Suppressor macrophage treated with lipopolysaccharide for 1 hour (primary cell): ENCODE measurements at places on chromosomes 7 and 10.

- no peak for DNase-seq
Measured at GRCh38 chr7:10643545-10643944, 330.1 kb upstream of the PHF14 start.

DNA sequence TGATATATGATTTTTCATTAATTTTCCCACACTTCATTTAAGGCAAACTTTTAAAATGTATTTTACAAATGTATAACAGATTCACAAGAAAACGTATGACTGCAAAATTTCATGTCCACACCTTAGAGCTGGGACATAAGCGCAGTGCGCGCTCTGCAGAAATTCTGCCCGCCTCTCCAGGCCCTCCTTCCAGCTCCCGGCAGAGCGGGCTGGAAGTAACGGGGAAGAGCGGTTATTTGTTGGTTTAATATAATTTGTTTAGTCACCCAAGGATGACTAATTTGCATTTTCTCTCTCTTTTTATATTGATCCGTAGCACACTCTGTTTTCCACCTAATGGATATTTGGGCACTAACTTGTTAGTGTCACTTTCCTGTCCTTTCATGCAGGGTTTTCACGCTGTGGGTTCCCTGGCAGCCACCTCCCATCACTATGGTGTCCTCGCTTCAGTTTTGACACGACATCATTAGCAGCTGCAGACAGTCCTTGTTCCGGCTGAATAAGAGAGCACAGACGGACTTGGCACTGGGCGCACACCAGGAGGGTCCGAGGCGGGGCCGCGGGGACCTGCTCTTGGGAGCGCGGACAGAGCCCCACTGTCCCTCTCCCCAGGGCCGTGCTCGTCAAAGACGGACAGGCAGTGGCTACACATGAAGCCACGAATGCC lies 129.2 kb upstream of the SEC61G start:
- DNase-seq: no peak

DNA sequence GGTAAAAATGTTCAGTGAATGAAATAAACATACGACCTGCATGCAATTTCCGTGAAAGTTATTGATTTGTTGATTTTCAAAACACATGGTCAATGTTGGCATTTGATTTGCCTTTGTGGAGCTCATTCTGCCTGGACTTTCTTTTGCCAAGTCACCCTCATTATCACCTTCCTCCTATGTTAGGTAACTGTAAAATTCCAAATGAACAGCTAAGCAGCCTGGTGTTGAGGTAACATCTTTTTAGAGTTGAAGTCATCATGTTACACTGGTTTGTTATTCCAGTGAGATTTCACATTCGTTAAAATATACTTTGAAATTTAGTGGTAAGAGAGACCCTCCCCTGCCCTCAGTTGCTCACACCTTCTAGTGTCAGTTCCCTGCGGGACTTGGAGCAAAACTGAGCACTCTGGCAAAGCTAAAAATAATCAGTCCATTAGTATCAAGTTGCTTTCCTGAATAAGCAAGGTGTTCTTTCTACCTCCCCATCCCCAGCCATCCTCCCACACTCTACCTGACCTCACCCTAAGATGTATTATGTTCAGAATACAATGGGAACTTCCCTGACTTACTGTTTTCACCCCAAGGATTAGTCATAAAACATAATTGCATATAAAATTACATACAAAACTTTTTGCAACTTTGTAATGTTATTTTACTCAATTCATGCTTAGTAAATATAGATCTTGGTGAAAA lies 283.3 kb upstream of the SEMA3A start:
- DNase-seq: no peak

DNA sequence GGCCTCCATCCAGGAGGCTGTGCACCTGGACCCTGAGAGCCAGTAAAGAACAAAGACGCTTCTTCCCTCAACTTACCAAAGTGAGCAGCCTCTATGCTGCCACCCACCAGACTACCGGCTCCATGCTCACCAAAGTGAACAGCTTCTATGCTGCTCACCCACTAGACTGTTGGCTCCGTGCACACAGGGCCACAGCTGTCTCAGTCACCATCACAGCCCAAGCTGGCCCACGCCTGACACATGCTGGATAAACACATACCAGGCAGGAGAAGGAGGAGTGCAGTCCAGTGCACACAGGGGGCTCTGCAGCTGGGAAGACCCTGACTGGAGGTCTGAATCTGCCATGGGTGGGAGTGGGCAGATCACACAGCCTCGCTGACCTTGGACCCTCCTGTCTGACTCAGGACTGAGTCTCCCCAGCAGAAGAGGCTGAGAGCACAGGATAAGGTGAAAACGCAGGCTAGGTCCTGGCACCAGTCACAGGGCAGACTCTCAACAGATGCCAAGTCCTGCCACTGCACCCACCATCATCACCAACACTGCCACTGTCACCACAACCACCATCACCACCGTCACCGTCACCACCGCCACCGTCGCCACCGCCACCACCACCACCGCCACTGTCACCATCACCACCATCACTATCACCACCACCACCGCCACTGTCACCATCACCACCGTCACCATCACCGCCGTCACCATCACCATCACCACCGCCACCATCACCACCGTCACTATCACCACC lies 130.9 kb downstream of the MAD1L1 start:
- no peak for DNase-seq

DNA sequence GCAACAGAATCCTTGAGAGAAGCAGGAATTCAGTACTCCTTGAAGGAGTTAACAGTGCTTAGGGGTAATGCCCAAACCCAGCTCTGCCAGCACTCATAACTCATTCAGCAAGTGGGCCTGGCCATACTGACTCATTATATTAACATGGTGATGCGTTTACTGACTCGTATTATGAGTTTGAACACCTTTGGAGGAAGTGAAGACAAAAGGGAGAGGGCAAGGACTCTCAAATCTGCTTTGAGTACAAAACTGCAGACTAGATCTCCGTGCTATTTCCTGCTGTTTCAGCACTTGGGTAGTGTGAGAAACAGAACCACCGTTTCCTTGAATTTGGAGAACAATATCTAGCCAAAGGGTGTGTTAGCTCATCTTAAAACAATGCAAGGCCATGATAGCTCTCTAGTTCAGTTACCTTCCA lies 30.8 kb downstream of the SLC16A9 start:
- DNase-seq: no peak

GRCh38 chr10:17993361-17993760 lies 41.6 kb downstream of the SLC39A12 start:
- DNase-seq: no peak

DNA sequence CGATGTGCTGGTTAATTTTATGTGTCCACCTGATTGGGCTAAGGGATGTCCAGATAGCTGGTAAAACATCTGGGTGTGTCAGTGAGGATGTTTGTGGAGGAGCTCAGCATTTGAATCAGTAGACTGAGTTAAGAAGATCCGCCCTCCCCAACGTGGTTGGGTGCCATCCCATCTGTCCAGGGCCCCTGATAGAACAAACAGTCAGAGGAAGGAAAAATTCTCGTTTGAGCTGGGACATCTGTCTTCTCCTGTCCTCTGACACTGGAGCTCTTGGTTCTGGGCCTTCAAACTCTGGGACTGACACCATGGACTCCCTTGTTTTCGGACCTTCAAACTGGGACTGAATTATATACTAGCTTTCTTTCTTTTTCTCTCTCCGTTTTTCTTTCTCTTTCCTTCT lies 59.6 kb downstream of the CARD11 start:
- no peak for DNase-seq

DNA sequence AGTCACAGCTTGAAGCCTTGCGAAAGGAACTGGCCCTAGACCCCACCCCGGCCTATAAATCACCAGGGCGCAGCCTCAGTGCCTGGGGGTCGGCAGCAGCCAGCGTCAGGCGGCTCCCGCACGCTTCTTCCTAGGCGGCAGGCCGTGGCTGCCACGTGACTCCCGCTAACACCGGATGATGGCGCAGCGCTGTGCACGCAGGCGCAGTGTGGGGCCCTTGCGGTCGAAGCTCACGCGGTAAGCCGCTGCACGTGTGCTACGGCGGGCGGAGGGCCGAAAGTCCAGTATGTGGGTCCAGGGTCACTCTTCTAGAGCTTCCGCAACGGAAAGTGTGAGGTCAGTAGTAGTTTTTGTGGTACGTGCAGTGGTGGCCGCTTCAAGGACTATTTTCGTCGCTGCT lies at the start of gene STK31:
Gene STK31 (plus strand): TSS at position 220 of the 400 bp plus-strand sequence. CDS start 67 bp downstream, at position 287.
- DNase-seq: no peak

DNA sequence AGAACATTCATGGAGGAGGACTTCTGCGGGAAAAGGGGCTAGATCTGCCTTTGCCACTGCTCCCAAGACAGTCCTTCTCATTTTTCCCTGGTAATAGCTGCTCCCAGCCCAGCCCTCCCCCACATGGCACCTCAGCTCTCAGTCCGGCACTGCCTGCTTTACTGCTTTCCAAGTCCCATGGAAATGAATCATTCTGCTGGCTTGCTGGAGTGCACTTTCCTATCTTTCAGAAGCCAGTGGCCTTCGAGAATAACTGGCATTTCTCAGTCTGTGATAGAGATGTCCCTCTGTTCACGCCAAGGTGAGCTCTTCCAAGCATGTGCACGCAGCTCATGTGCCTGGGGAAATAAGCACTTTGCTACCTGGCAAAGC lies 61.4 kb downstream of the SYPL1 start:
- no peak for DNase-seq

GRCh38 chr7:121197455-121197854 lies 131.3 kb upstream of the WNT16 start:
- DNase-seq: no peak

DNA sequence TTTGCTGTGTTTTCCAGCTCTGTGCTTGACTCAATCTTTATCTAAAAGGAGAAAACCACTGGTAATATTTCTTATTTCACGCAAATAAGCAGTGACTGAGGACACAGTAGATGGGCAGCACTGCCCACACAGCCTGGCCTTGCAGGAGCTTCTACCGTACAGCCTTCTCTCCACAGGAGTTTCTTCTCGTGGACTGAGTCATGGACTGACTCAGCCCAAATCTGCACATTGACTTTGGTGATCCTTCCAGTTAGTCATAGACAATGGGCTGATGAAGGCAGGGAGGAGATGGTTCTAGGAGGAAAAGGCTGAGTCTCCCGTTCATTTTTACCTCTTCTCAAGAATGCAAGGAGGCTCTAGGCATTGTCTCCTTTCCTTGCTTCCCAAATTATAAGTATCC lies 200.7 kb downstream of the RAPGEF5 start:
- peak; percentile 58 for DNase-seq

- no peak for DNase-seq
Measured at GRCh38 chr7:143885951-143886350, 16.0 kb downstream of the TCAF1 start.

GRCh38 chr10:4094751-4095150 lies 309.7 kb upstream of the KLF6 start:
- DNase-seq: no peak

GRCh38 chr7:137891016-137891655 lies 44.4 kb upstream of the DGKI start:
- no peak for DNase-seq

DNA sequence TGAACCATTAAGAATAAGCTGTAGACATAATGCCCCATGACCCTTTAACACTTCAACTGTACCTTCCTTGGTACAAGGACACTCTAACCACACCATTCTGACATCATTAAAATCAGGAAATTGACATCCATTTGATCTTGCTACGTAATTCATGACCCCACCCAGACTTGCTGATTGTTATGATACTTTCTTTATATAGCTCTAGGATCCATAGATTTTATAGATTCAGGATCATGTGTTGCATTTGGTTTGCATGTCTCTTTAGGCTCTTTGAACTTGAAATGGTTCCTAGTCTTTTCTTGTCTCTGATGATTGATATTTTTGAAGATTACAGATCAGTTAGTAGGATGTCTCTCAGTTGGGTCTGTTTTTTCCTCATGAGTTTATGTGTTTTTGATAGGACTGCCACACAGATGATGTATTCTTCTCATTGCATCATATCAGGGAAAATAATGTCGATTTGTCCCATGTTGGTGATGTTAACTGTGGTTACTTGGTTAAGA lies 13.5 kb downstream of the CCM2 start:
- DNase-seq: no peak

- no peak for DNase-seq
Measured at GRCh38 chr10:3126741-3127346, 45.7 kb downstream of the PITRM1 start.

DNA sequence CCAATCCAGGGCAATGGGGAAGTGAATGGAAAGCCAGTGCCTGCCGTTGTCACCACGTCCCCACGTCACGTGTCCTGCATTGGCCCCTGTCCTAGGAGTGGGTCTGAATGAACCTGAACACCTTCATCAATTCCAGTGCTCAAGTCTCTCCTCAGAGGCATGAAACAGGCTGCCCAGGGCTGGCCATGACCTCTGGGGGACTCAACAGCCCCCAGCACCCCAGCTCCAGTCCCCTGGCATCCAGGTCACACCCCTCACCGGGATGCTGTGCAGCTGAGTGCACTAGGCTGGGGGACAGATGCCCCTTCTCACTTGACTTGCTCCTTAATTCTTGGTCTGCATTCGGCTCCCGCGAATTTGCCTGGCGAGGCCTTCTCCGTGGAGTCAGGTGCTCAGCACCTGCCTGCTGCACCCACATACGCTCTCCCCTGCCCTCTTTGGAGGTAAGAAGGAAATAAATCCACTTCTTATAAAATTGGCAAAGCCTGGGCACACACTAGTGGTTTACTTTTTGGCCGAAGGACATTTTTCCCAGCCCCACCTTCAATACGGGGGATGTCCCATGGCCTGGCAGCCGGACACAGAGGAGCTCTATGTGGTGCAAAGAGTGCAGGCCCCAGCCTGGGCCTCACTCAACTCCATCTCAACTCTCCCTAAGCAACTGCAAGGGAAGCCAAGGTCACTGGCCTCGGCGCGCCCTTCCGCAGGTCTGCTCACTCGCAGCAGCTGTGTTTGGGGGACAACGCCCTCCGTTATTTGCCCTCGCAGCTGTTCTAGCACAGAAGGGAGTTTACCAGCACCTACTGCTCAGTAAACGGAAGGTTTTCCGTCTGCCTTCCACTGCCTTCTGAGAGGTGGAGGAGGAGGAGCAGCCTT lies 77.6 kb upstream of the SHH start:
- DNase-seq: no peak

- DNase-seq: peak; percentile 59
Measured at GRCh38 chr10:78407009-78407711, 373.5 kb downstream of the RPS24 start.

DNA sequence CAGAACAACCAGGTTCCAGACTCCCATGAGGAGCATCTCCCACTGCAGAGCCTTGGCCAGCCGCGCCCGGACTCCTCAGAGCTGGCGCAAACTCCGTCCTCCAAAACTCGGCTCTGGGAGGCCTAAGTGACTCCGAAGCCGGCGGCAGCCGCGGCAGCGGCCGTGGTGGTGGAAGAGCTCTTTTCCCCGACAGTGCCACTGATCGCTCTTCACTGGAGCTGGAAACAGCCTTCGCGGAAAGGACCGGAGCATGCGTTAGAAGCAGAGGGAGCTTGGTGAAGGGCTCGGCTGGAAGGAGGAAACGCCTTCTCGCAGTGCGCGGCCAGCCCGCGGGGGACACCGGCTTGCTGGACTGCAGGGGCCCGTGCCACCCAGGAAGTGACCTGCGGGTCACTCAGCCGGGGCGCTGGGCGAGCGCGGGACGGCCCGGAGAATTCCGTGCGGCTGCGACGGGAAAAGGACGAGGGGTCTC lies 5.0 kb upstream of the HOXA13 start:
- no peak for DNase-seq

DNA sequence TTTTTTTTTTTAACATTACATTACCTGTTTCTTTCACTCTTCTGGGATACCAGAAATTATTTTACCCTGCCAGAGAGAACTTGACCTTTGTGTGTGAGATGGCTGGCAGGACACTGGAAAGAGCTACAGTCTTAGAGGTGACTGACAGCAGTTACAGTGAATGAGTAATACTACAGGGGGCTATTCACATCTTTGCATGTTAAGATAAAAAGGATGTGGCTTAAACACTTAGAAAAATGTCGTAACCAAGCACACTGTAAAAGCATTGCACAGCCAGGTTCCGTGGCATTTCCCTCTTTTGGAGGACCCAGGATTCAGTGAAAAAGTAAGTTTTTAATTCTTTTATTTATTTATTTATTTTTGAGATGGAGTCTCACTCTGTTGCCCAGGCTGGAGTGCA lies 18.8 kb upstream of the TBC1D12 start:
- peak; percentile 68 for DNase-seq
